ENCODE measurements at places on chromosomes 6 and 20.
A peak's percentile ranks its signal among the peaks of the same experiment; 100 is the strongest.

- no peak for DNase-seq
Measured at GRCh38 chr6:104459543-104459942, 400.2 kb downstream of the HACE1 start.

- no peak for DNase-seq
Measured at GRCh38 chr6:99590728-99591672, 15.6 kb upstream of the PRDM13 start.

DNA sequence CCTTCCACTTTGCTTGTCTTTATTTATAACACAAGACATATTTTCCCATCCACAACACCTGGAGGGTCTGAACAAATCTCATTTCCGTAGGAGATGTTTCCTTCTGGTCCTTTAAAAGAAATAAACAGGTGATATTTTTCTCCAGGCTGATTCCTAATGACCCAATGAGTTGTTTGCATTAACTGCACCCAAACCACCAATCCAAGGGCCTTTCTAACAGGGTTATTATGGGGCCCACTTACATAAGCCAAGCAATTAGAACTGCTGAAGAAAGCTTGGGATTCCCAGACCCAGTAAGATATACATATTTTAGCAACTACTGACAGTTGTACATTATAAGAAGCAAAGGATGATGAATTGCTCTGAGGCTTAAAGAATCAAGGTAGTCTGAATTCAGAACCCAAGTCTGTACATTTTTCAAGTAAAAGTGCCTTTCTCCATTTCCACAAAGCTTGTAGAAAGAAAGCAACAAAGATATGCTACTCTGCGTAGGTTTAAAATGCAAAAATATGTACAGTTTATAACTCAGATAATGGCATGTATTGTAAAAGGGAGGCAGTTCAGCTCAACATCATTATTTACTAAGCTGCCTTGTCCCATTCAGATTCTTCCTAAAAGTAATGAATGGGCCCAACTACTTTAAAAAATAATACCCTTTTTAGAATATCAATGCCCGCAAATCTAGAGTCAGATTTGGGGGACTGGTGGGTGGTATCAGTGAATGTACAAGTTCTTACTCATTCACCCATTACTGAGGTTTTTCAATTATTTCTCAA lies 120.0 kb downstream of the DST start:
- no peak for DNase-seq

DNA sequence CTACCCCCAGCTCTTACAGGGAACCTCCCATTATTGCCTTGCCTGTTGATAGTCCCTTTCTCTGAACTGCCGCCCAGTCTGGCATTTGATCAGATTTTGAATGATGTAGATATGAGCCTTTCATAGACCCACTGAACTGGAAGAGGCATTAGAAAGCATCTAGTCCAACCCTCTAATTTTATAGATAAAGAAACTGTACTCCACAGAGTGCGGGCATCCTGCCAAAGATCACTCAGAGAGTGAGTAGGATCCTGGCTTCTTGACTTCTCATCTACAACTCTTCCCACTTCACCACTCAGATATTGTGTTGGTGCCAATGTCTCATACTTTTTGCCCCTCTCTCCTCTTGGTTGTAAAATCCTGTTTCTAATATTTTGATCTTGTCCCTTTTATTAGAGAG lies 179.2 kb upstream of the BMP2 start:
- no peak for DNase-seq

- DNase-seq, result no peak
Measured at GRCh38 chr20:43751167-43752050, 24.6 kb upstream of the GTSF1L start.

DNA sequence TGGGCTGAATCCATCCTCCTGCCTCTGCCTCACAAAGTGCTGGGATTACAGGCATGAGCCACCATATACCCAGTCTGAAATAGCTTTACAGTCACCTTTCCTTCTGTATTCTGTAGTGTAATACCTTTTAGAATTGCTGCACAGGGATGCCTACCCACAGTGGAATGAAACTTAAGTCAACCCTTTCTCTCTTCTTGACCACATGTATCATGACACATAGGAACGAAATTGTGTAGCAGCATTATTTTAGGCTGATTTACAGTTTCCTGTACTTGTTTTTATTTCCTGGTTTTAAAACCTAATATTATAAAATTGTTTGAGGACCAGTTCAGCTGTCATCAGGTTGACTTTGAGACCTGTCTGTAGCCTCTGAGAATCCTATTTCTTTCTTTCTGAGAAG lies 297.8 kb downstream of the ZFAND3 start:
- DNase-seq, result no peak

GRCh38 chr20:4130404-4131189 lies 115.2 kb upstream of the RNF24 start:
- no peak for DNase-seq

DNA sequence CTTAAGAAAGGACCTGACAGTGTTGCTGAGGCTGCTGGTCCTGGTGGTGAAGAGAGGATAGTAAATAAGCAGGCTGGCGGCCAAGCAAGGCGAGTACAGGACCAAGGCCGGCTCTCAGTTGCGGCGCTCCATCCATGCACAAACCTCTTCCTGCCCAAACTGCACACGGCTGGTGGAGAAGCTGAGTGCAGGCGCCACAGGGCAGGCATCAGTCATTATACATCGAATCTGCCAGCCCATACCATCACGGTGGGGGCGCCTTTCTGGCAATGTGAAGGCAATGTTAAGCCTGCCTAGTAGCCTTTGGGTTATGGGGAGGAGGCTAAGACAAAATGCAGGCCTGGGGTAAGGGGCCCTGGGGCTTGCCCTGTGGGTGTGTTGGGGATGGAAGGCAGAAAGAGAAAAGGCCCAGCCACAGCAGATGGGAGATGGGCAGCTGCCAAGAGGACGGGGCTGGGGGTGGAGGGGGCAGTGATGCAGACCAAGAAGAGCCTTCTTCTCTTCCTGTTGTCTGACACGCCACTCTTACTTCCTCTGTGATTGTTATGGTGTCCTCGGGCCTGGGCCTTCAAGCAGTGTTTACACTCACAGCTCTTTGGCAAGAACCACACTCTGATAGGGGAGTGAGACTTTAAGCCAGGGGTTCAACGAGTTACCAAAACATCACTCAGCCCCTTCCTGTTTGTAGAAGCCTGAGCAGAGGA lies 20.3 kb upstream of the KCNK16 start:
- no peak for DNase-seq

DNA sequence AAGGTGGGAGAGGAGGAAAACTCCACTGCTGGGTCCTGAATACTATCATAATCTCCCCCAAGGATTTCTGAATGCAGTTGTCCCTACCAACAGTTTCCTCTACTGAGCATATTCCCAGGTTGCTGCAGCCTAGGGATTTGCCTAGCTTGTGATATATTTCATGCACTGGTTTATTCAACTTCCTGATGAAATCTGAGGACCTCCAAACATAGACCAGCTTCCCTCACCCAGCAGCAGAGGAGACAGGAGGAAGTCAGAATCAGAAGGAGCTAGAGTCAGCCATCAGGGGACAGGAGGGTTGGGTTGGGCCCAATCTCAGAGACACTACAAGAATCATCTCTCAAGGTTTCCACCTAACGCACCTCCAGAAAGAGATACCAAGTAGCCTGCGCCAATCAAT lies 138.4 kb upstream of the TOP1 start:
- DNase-seq, result no peak

DNA sequence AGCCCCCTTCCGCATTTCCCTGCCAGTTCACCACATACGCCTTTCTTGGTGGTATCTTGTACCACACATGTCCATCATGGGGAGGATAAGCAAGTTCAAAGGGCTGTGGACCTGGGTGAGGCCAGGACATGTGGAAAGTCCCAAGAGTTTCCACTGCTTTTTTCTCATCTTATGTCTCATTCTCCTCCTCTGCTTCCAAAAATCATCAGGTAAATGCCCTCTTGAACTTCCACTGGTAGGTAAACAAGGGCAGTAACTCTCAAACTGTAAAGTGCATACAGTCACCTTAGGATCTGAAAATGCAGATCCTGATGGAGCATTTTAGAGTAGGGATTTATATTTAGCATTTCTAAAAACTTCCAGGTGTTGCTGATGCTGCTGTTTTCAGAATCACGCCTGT lies 7.9 kb upstream of the SIRT5 start:
- no peak for DNase-seq

GRCh38 chr20:47664744-47665143 lies 120.5 kb downstream of the SULF2 start:
- no peak for DNase-seq

GRCh38 chr20:59749301-59749700 lies 145.0 kb downstream of the PHACTR3 start:
- DNase-seq, result no peak

DNA sequence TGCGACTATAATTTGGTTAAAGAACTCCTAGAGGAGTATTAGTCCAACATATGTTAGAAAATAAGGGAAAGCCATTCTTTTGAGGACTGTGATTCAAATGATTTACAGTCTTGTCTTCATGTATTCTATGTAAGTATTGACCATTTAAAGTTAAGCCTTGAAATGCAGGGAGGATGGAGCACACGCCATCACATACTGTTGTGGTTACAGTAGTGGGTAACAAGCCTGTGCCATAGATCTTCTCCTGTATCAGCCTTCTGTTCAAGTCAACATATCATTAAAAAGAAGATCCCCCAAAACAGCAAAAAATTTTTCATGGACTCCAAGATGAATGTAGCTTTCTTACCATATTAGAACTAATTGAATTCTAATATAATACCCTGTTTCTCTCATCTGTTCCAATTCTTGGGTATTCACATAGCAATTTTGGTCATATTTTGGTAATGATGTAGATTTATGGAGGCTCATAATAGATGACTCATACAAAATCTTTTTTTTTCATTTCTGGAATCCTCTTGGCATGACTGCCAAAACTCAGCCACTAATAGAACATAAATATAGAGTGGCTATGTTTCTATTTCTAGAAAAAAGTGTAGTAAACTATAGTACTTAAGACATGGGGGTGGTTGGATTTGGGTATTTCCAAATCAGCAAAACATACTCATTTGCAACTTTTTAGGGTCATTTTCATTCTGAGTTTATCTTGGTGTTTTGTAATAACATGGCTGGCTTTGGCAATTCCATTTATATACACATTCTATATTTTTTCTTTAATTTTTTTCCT lies 413.5 kb downstream of the BCKDHB start:
- DNase-seq, result no peak

DNA sequence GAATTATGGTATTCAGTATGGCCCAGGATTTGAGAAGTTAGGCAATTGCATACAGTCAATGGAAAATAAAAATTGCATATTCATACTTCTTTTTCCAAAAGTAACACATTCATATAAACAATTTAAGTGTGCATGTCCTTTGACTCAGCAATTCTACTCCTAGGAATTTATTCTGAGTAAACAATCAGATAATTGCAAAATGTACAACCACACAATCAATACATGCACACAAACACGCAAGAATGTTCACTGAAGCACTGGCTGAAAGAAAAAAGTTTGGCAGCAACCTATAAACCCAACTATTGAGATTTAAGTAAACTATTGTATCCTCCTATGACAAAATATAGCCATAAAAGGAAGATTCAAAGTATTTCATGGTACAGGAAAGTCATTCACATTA lies 1.6 kb downstream of the CYP39A1 start:
- DNase-seq, result no peak

- DNase-seq, result peak; percentile 62
Measured at GRCh38 chr6:28489366-28490204, 26.0 kb downstream of the GPX6 start.

GRCh38 chr6:105346052-105346451 lies 56.8 kb downstream of the PREP start:
- DNase-seq, result no peak

Measured in small intestine (tissue), 16 donors.